ENCODE measurements at places on chromosomes 13 and 19.

- no peak for DNase-seq
Measured at GRCh38 chr13:96481482-96481881, 391.6 kb downstream of the HS6ST3 start.

DNA sequence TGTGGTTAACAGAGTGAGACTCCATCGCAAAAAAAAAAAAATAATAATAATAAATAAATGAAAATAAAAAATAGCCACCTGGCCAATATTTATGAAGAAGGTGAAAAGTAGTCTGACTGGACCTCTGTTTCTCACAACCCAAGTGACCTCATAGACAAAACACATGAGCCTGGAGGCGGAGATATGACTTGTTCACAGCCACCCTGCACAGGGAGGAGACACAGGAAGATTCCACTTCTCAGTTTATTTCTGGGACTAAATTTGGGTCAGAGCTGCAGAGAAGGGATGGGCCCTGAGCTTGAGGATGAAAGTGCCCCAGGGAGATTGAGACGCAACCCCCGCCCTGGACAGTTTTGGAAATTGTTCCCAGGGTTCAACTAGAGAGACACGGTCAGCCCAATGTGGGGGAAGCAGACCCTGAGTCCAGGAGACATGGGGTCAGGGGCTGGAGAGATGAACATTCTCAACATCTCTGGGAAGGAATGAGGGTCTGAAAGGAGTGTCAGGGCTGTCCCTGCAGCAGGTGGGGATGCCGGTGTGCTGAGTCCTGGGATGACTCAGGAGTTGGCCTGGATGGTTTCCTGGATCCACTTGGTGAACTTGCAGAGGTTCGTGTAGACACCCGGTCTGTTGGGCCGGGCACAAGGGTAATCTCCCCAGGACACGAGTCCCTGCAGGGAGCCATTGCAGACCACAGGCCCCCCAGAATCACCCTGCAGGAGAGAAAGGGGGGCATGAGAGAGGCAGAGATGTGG is 9.6 kb downstream of the KLK5 start:
- DNase-seq, result no peak

- DNase-seq, result no peak
Measured at GRCh38 chr13:97356592-97356991, 77.4 kb upstream of the RAP2A start.

DNA sequence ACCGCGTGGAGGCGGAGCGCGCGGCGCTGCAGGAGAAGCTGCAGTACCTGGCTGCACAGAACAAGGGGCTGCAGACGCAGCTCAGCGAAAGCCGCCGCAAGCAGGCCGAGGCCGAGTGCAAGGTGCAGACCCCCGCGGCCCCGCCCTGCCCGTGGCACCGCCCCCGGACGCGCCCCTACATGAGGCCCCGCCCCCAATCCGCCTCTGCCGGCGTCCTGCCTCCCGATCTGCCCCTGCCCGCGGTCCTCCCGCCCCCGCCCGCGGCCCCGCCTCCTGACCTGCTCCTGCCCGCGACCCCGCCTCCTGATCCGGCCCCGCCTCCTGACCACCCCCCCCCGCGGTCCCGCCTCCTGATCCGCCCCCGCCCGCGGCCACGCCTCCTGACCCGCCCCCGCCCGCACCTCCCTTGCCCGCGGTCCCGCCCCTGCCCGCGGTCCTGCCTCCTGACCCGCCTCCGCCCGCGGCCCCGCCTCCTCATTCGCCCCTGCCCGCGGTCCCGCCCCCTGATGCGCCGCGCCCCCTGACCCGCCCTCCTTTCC is 11.7 kb downstream of the PRR36 start:
- DNase-seq, result peak; percentile 54

DNA sequence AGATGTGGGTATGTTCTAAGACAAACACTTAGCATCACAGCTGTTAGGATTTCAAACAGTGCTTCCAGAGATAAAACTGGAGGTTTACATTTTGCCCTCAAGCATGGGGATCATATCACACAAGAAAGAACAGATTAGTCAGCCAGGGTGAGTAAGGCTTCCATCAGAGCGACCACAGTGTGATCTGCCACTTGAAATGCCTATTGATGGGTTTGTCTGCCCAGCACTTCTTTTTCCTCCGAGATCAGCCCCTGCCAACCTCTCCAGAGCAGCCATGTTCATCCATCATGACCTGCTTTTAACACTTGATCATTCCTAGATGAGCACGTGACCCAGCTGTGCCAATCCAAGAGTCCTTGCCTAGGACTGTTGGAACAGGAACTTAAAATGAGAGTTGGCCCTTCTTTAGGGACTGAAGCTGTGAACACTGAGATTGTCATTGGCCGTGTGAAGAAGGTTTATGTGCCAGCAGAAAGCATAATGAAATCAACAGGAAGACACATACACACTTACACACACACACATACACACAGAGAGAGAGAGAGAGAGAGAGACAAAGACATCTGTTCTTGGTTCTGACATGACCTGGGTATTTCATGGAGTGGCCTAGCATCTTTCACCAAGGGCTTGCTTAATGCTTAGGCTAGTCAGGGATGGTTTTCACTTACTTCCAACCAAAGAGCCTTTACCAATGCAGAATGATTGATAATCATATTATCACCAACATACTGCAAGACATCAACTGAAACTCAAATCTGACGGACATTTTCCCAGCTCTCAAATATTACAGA is 5.2 kb upstream of the CEBPG start:
- DNase-seq, result no peak

DNA sequence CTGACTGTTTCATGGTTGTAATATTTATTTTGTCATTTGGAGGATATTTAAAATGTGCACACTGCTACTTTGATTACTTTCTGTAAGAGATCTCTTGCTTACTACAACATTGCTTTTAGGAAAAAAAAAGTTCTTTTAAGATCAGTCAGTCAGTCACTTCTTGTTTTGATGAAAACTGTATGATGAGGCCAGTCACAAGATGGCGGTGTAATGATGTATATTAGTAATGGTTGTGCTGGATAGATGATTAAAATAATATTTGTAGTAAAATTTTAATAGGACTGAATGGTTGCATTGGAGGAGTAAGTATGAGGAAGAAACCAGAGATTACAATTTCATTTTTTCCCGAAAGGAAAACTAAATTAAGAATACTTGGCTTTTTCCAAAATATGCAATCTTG is 2411.1 kb downstream of the PCDH9 start:
- DNase-seq, result no peak
